ENCODE measurements at places on chromosomes 2 and 18.

- DNase-seq = no peak
Observed at GRCh38 chr18:76618721-76619120, 123.7 kb upstream of the ZNF516 start.

GRCh38 chr2:215794829-215795546 is 218.4 kb downstream of the MREG start:
- no peak for DNase-seq

- DNase-seq = no peak
Observed at GRCh38 chr2:230669386-230669950, 43.2 kb upstream of the CAB39 start.

- DNase-seq = no peak
Observed at GRCh38 chr2:55922291-55922907, 1.2 kb downstream of the EFEMP1 start.

DNA sequence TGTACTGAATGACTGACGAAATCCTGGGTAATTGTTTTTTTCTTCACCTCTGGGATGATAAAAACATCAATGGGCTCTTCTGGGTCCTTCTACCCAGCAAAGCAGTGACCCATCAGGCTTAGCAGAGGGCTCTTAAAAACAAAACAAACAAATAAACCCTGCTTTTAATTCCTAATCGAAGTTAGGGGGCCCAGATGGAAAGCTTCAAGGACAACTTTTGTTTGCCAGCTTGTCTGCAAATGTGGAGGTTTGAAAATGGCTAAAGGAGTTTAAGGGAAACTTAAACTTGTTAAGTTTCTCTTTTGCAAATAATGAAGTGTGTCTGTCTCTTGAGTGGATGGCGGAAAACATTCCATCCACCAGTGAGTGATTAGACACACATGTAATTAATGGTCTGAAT is 327.2 kb downstream of the SATB2 start:
- no peak for DNase-seq

GRCh38 chr2:191003405-191004309 is 10.3 kb downstream of the STAT1 start:
- DNase-seq = peak; percentile 34

- no peak for DNase-seq
Observed at GRCh38 chr18:78630356-78630755, 349.3 kb upstream of the SALL3 start.

- no peak for DNase-seq
Observed at GRCh38 chr2:202624133-202624532, 10.6 kb upstream of the FAM117B start.

- no peak for DNase-seq
Observed at GRCh38 chr2:23589220-23589647, 204.3 kb downstream of the KLHL29 start.

GRCh38 chr2:21307037-21307436 is 183.3 kb downstream of the TDRD15 start:
- DNase-seq = no peak

GRCh38 chr2:237995036-237995435 is 28.2 kb downstream of the UBE2F start:
- DNase-seq = no peak

DNA sequence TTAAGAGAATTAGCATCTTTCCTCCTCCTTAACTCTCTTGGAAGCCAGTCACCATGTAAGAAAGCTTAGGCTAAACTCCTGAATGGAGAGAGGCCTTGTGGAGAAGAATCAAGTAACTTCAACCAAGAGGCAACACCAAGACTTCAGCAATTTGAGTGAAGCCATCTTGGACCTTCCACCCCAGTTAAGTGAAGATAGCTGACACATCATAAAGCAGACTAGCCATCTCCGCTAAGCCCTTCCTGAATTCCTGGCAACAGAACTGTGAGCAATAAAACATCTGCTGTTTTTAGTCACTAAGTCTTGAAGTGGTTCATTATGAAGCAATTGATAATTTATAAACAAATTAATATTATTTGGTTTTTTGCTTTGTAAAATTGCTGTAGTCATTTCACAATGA is 1.5 kb upstream of the ZNF397 start:
- DNase-seq = no peak

- DNase-seq = no peak
Observed at GRCh38 chr2:122333932-122334331, 578.5 kb downstream of the TSN start.

DNA sequence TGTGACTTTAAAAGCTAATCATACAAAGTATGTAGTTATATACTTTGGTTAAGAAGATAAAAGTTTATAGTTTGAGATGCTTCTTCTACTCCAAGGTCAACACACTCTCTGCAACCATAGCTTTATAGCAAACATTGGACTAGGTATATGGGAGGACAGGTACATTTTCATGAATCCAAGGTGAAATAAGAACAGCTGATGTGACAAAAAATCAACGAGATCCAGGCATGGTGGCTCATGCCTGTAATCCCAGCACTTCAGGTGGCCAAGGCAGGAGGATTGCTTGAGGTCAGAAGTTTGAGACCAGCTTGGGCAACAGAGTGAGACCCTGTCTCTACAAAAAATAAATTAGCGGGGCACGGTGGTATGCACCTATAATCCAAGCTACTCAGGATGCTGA is 163.3 kb upstream of the VWC2L start:
- no peak for DNase-seq

DNA sequence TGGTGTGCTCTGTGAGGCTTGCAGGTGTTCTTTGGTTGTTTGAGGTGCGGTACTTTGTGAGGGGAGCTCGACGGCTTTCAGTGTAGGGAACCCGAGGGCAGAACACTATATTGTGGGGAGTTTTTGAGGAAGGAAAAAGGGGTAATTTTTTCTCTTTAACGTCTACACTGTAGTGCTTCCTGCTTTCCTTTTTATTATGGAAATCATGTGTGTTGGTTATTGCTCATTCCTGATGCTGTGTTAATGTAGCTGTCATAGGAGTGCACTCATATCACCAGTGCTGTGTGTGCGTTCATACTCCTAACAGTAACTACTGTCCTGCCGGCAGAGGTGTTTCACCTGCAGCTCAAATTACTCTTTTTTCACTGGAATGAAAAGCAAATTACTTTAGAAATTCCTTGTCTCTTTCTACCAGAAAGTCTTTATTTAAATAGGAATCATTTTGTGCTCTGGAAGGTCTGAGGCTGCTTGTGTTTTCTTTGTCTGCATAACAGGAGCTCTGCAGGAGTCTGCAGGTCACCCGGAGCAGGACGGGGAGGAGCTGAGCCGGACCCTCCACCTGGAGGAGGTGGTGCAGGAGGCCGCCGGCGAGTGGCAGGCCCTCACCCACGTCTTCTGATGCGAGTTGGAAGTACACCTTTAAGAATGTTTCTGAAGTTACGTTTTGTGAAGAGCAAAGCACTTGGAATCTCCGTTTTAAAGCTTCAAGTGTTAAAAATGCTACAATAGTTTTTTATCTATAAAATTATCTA is 145.5 kb downstream of the ZNF236 start:
- no peak for DNase-seq

All from activated CD4-positive, alpha-beta T cell treated with anti-CD3 and anti-CD28 coated beads, Interleukin-2, amount 50 U/mL, for 16 hours (primary cell).